Activated T-cell treated with anti-CD3 and anti-CD28 coated beads, Interleukin-2, amount 50 U/mL, for 48 hours (primary cell): ENCODE measurements at places on chromosomes 5 and 9.

DNA sequence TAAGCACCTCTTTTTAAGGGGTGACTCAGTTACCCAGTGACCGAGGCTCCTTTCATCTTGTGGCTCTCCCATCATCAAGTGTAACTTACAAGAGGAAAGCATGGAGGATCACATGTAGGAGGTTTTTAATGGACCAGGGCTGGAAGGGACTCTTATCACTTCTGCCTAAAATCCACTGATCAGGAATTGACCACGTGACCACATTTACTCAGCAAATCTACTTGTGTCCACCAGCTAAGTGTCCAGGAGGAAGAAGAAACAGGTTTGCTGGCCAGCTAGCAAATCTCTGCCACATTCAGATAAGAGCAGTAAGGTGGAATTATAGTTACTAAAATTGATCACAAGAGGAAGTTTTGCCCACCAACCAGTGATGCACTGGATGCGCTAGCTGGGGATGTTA is 486.0 kb downstream of the ENC1 start:
- no peak for DNase-seq

DNA sequence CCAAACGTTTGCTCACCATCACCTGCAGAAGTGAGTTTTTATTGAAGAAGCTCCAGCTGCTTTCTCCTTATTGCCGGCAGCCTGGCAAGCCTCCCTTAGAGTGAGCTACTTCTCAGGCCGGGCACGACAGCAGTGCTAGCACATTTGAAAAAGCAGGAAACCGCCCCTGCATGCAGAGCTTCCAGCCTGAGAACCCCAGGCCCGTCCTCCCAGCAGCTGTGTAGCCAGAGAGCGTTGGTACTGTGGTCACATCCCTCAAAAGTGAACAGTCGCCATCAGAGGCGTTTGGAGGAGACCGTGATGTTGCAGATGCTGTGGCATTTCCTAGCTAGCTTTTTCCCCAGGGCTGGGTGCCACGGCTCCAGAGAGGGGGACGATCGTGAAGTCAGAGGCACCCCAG is 23.5 kb downstream of the SLC25A25 start:
- no peak for DNase-seq

GRCh38 chr5:132952829-132953228 is 10.6 kb downstream of the AFF4 start:
- DNase-seq: no peak

DNA sequence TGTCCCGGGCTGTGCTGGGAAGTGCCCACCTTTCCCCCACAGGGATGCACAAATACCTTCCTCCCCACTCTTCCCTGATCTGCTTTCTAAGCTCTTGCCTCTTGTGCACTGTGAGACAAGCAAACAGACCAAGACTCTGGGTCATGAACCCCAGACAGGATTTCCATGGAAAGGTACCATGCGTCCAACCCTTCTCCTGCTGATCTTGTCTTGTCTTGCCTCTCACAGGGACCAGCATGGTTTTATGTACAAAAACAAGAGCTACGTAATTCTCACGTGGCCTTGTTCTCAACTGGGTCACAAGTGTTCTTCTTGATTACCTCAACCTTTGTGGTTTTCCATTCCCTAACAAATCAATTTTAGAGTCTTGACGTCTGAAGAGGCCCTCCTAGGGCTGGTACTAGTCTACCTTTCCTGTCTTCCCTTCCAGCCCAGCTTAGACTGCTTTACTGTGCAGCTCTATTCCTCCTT is 176.5 kb upstream of the MAP3K1 start:
- DNase-seq: no peak

- no peak for DNase-seq
Measured at GRCh38 chr5:69011910-69012309, 81.9 kb upstream of the SLC30A5 start.

- no peak for DNase-seq
Measured at GRCh38 chr9:16405421-16405820, 465.0 kb downstream of the BNC2 start.

GRCh38 chr9:68654075-68654474 is 51.0 kb upstream of the PIP5K1B start:
- no peak for DNase-seq

DNA sequence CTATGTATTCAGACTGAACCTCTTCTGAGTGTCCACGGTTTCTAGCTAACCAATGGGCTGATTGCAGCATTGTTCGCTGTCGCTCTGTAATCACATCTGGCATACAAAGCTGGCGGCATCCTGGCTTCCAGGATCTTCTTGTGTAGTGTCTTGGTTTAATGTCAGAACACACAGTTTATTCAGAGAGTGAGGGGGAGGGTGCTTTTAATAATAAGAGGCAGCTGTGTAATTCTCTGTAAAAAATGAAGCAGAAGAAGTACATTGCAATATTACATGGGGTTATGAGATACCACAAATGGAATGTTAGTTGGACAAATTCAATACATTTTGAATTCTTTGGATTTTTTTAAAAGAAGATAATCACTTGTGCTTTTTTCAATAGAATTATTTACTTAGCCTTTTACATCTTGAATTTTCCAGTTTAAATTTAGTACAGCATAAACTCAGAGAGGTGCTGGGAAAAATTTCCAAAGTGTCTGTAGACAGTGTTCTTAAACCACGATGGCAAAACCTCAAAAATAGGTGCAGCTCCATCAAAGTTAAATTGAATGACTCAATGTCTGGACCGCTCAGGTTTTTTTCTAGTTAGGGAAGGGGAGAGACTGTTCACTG is 206.0 kb downstream of the PCSK1 start:
- no peak for DNase-seq

GRCh38 chr5:76401801-76402250 is 1.3 kb upstream of the IQGAP2 start:
- peak; percentile 38 for DNase-seq

GRCh38 chr5:14025569-14026286 is 81.2 kb upstream of the DNAH5 start:
- DNase-seq: no peak

DNA sequence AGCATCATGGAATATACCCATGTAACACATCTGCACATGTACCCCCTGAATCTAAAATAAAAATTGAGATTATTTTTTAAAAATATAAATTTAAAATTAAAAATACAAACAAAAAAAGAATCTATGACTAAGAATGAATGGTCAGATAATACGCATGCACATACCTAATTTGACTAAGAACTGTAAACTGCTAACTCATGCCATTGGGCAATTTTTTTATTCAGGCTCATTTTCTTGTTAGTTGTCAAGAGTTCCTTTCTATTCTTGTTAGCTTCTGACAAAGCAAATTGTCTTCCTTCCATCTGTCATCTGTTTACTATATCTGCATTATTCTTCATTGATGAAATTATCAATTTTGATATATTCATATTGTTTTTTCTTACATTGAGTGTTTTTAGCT is 69.5 kb upstream of the HAND1 start:
- DNase-seq: no peak

DNA sequence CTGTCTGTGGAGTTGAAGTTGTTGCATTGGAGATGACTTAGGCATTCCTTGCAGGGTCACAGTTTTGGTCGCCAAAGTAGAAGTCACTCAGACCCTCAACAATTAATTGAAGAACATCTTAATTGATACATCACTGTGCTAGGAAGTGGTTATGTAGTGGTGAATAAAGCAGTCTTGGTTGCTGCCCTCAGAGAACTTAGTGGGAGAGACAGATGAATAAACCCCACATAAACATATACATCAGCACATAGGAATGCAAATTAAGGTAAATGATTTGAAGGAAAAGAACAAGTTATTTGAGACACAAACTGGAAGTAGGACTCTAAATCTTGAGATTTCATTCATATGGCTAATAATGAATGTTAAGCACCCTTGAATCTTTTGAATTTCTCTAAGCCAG is 25.7 kb downstream of the FAM174A start:
- no peak for DNase-seq

DNA sequence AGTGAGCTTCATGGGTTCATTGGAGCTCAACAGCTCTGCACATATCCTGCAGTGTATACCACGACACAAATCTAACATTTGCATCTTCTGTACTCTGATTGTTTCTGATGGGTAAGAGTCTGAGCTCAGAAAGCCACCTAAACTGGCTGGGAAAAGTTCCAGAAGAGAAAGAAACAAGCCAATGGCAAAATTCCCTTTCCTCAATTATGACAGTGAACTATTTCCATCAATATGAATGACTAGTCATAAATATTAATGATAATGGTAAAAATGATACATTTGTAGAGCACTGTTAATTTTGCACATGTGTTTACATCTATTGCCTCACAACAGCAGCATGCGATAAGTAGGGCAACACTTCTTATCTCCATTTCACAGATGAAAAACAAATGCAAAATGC is 1101.6 kb upstream of the DMAC1 start:
- DNase-seq: no peak

DNA sequence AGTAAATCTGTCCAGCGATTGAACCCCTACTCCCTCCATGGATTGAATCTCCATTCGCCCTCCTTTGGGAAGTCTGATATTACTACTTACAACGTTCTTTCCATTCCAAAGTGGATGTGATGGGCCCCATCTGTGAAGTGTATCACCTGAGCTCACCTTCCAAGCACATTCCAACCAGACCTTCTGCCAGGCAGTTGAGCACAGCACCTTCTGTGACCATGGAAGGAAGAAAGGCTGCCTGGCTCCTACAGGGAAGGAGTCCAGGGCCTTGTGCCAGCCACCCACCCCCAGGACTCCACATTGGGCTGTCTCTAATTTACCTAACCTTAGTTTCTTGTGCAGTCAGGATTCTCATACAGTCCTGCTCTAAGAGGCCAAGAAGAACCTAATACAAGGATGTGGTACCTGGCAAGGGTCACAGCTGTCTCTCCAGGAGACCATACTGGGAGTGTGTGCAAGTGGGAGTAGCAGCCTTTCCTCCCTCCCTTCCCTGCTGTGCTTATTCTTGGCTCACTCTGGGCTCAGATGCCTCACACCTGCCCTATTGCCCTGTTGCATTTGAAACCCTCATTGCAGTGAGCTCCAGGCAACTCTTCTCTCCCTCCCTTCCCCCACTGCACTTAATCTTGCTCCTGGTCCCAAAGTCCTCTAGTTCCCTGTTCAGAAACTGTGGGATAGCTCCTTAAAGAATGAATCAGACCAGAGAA is 116.1 kb downstream of the NRG2 start:
- DNase-seq: no peak

GRCh38 chr5:109852371-109853155 is 162.8 kb downstream of the MAN2A1 start:
- no peak for DNase-seq

DNA sequence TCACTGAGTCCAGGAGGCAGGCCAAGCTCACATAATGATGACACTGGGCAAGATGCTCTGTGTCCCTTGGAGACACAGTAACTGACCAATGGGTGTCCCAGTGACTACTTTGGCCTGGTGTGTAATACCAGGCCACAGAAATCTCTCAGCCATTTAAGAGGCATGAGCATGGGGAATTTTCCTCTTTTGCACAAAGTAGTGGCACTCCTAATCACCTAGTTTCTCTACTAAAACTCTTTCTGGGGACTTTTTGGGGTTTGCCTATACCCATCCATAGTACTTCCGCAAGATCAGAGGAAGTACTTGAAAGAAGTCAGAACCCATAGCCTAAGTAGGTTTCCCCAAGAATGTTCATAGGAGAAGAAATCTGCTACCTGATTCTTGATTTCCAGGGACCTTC is 161.9 kb downstream of the ARSB start:
- no peak for DNase-seq

DNA sequence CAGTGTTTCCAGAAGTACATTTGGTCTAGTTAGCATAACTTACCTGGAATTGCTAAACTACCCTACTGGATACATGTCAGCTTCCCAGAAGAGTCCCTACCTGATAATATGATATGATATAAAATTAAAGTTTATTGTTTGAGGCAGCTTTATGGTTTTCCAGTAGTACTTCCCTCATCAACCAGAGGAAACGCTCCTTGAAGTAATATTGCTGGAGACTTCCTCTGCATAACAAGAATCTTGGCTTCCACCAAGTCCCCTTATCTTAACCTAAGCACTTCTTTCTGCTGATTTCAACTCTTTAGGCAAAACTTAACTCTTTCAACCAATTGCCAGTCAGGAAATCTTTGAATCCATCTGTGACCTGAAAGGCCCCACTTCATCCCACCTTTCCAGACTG is 214.3 kb upstream of the PTGER4 start:
- DNase-seq: no peak
